ENCODE measurements at places on chromosomes 3 and 15.

GRCh38 chr15:32861761-32862160 lies 144.0 kb downstream of the GREM1 start:
- H3K4me3 ChIP-seq = no peak overlapping the region
- no peak for DNase-seq
- H3K4me1 ChIP-seq = no peaks in the 10 kb centered on the region
- H3K27ac ChIP-seq = no peak overlapping the region
- H3K36me3 ChIP-seq = no peaks in the 10 kb centered on the region
- H3K27me3 ChIP-seq = no peaks in the 10 kb centered on the region

DNA sequence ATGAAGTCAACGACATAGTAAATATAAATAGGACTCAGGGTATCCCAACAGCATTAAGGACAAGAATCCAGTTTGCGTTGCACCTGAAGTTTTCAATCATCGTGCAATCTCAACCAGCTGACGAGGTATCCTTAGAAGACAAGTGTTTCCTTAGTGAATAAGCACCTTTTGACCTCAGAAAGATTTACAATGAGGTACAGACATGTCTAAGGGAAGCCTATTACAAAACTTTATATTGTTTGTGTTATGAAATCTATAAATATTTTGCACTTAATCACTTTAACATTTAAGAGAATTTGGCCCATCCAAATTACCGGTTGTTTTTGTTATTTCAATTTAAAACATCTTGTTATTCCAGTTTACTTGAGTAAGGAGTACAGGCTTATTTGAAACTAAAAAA lies 64.9 kb upstream of the PRICKLE2 start:
- H3K27me3 ChIP-seq = no peaks in the 10 kb centered on the region
- no peaks in the 10 kb centered on the region for H3K36me3 ChIP-seq
- DNase-seq = no peak
- H3K4me1 ChIP-seq = no peaks in the 10 kb centered on the region

- no peak for DNase-seq
- H3K4me1 ChIP-seq = no peaks in the 10 kb centered on the region
- H3K27me3 ChIP-seq = no peaks in the 10 kb centered on the region
- H3K36me3 ChIP-seq = no peaks in the 10 kb centered on the region
Observed at GRCh38 chr3:78895528-78895927, 872.3 kb downstream of the ROBO1 start.

- H3K4me3 ChIP-seq = no peak overlapping the region
- no peaks in the 10 kb centered on the region for H3K4me1 ChIP-seq
- H3K36me3 ChIP-seq = no peaks in the 10 kb centered on the region
- no peak for DNase-seq
Observed at GRCh38 chr15:71792521-71792920, 17.8 kb upstream of the NR2E3 start.

DNA sequence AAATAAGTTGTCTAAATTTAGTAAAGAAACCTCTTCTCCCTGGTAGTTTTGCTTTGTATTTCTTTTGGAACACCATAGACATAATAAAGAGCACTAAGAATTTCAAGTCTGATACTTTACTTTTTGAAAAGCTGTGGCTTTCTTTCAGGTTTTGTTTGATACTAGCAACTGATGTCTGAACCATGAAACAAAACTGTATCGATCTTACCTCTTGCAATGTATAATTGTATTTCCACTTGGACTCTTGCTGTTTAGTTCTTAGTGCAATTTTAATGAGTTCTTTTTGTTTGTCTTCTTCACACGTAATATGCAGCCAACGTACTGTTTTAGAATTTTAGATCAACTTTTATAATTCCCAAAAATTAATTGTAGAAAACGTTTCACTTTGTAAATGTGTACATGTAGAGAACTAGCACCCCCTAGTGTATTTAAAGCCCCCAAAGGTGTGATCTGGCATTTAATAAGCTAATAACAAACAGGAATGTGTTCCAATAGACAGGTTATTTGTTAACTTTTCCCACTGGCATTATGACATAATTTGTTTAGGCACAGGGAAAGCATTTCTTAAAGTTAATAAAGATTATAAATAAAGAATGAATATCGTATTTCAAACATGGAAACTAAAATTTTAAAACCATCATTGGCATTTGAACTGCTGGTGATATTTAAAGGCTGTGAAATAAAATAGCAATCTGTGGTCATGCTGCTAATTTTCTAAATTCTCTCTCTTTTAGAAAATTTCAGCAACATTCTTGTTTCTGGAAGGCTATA lies 289.1 kb upstream of the DNAJC19 start:
- DNase-seq = no peak
- no peak overlapping the region for H3K27ac ChIP-seq
- no peaks in the 10 kb centered on the region for H3K27me3 ChIP-seq
- H3K36me3 ChIP-seq = no peaks in the 10 kb centered on the region
- H3K4me1 ChIP-seq = no peaks in the 10 kb centered on the region

DNA sequence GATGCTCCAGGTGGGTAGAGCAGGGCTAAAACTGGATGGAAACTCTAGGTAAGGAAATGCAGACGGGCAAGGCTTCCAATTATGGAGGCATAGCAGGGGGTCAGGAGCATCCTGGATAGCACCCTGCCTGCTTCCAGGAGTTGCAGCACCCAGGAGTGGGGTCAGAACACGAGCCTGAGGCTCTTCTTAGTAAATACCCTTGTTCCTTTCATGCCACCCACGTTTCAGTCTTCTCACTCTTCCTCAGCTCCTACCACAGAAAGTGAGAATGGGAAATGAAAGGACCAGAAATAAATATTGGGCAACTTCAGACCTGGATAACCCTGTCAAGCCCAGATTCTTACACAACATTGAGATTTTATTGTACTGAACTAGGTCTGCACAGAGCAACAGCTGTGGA lies 16.4 kb downstream of the CCR1 start:
- DNase-seq = no peak
- H3K4me1 ChIP-seq = no peaks in the 10 kb centered on the region
- no peak overlapping the region for H3K27ac ChIP-seq
- H3K36me3 ChIP-seq = no peaks in the 10 kb centered on the region
- H3K4me3 ChIP-seq = no peak overlapping the region

Data from pancreas (tissue), 10 donors.